ENCODE measurements at places on chromosomes 5 and 9. TPM values are rescaled to one million over a fixed set of nuclear protein-coding genes. Genes with fewer than 3 reads are reported as not detected.

The ENTREP1 gene
- not detected for total RNA-seq

The THBS4 gene
- total RNA-seq: 0.59 TPM

The DIPK1B gene
- under 0.01 TPM for total RNA-seq

The ARHGEF37 gene
- total RNA-seq: not detected

The CCDC171 gene
- total RNA-seq: 2.7 TPM

The PTPN3 gene
- total RNA-seq: 0.98 TPM

The HK3 gene
- not detected for total RNA-seq

The EDIL3 gene
- 0.37 TPM for total RNA-seq

The RGS7BP gene
- not detected for total RNA-seq

The BNC2 gene
- 47.5 TPM for total RNA-seq

The SH3RF2 gene
- total RNA-seq: 0.20 TPM

The SPATA31D4 gene
- not detected for total RNA-seq

The OBP2B gene
- not detected for total RNA-seq

The TRPM6 gene
- under 0.01 TPM for total RNA-seq

The PAPPA gene
- total RNA-seq: 26.8 TPM

The PROB1 gene
- 0.73 TPM for total RNA-seq

The HARS1 gene
- total RNA-seq: 50.0 TPM

The MLANA gene
- total RNA-seq: 0.20 TPM

Data from subcutaneous preadipocyte (primary cell).